ENCODE measurements at places on chromosomes 6 and 20. TPM values are rescaled to one million over a fixed set of nuclear protein-coding genes. Genes with fewer than 3 reads are reported as not detected.
A peak's percentile ranks its signal among the peaks of the same experiment; 100 is the strongest.

DNA sequence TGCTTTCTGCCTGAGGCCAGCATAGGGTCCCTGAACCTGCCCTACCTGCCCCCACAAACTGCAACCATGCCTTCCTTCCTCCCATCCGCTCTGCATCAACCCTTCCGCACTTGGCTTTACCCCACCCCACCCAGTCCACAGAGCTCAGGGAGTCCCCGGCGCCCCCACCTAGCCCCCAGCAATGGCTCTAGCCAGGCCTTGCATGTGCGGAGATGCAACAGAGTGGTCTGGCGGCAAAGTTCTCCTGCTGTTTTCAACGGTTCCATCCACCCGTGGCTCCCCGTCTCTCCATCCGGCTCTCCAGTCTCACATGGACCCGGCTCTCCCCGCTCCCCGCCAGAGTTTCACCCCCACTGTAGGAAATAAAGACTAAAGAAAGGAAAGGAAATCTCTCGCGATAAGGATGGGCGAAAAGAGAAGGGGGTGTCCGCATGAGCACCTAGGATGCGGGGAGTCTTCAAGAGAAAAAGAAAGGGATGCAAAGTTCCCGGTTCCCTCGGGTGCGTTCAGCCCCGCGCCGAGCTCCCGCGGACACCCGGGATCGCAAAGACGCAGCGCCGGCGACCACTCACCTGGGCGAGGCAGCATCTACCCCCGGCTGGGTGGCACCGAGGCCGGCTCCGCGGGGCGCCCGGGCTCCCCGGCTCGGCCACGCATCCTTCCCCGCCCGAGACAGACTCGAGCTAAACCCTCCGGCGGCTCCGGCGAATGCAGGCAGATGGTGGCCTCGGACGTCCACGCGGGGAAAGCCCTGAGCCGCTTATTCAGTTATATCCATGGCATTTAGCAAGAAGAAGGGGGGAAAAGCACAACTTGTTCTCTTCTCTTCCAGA is 579 bp downstream of the LRFN2 start:
- DNase-seq: peak; percentile 63

DNA sequence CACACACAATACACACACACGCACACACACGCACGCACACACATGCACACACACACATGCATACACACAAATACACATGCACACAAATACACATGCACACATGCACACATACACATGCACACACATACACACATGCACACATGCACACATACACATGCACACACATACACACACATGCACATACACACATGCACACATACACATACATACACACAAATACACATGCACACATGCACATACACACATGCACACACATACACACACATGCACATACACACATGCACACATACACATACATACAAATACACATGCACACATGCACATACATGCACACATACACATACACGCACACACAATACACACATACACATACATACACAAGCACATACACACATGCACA is 175.4 kb upstream of the RREB1 start:
- no peak for DNase-seq

- no peak for DNase-seq
Measured at GRCh38 chr6:158353883-158354877, 41.9 kb downstream of the TULP4 start.

Gene TRIM40
- total RNA-seq: not detected

Gene KIF25
- 0.81 TPM for total RNA-seq

DNA sequence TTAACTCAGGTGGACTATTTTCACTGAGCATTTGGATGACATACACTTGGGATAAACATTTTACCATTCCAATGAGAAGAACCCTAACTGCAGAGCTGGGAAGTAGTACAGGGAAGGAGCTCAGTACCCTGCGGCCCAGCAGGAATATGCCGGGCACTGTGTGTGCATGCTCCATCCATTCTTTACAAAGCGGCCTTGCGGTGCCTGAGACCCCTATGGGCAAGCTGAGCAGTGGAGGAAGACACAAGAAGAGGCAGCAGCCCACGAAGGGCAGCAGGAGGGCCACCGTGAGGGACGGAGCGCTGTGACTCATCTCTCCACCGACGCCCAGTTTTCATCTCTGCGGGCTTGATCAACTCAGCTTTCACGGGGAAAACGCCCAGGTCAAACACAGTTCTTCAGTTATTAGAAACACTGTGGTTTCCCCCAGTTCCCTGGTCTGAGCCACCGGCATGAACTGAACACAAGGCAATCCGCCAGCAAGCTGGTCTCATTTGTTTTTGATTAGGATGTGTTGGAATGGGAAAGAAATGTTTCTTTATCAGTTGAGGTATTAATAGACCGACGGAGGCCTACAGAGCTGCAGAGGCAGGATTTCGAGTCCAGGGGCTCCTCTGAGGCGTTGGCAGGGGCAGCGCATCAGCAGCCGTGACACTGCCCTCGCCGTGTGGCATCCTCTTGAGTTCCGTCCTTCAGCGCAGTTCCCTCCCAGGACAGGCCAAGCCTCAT is 44.9 kb downstream of the IRF4 start:
- no peak for DNase-seq

Gene SIRPB2
- total RNA-seq: not detected

Gene PPP1R14C
- total RNA-seq: not detected

GRCh38 chr20:57613481-57613921 is 6.7 kb downstream of the ZBP1 start:
- peak; percentile 13 for DNase-seq

DNA sequence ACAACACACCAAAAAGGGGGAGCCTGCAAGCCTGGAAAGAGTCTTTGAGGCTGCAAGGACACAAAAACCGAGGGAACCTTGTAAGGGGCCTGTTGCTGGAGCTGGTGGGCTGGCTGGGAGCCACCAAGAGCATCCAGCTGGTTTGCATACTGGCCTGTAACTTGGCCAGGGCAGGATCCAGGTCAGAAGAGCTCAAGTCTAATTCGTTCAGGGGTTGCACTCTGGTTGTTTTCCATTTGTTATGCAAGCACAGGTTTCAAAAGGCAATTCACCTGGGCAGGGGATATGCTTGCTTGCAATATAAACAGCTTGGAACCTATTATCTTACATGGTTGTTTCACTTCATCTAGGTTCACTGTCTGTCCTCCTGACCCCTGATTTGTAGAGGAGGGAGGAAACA is 98.3 kb upstream of the GCM1 start:
- DNase-seq: no peak

Gene MLIP
- not detected for total RNA-seq

Gene BCAS1
- not detected for total RNA-seq

GRCh38 chr20:11585752-11586352 is 331.8 kb upstream of the BTBD3 start:
- no peak for DNase-seq

Gene GJA10
- 0.42 TPM for total RNA-seq

- DNase-seq: peak; percentile 65
Measured at GRCh38 chr6:156866220-156867015, 89.2 kb downstream of the ARID1B start.

- DNase-seq: no peak
Measured at GRCh38 chr20:63273059-63273579, 506 bp downstream of the ARFGAP1 start.

Gene ZC2HC1B
- total RNA-seq: not detected

GRCh38 chr20:41245086-41245707 is 72.3 kb downstream of the ZHX3 start:
- DNase-seq: peak; percentile 65

DNA sequence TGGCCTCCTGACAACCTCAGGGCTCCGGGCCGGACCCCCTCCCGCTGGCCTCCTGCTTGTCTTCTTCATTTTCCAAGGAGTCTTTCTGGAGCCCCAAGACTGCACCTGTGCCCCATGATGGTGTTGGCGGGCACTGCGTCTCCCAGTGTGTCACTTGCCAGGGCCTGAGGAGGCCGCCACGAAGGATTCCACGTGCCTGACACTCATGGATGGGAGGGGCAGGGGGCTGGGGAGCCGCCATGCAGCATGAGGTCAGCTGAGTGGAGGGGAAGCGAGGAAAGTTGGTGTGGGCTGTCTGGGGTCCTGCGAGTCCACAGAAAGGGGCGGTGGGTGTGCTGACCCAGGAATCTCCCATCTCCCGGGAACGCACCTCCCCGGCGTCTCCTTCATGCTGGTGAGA is 165.7 kb downstream of the SMOC2 start:
- DNase-seq: no peak

- DNase-seq: no peak
Measured at GRCh38 chr6:129016844-129017243, 133.9 kb downstream of the LAMA2 start.
